WTC11 (cell line): ENCODE measurements at places on chromosomes 12 and 14.

- H3K4me3 ChIP-seq = peak overlapping the region; percentile 85
- peaks cover 21% of the 10 kb centered on the region for H3K36me3 ChIP-seq
- H3K27me3 ChIP-seq = peaks cover 31% of the 10 kb centered on the region
Observed at GRCh38 chr12:93571365-93571924, 1.0 kb upstream of the SOCS2 start.

DNA sequence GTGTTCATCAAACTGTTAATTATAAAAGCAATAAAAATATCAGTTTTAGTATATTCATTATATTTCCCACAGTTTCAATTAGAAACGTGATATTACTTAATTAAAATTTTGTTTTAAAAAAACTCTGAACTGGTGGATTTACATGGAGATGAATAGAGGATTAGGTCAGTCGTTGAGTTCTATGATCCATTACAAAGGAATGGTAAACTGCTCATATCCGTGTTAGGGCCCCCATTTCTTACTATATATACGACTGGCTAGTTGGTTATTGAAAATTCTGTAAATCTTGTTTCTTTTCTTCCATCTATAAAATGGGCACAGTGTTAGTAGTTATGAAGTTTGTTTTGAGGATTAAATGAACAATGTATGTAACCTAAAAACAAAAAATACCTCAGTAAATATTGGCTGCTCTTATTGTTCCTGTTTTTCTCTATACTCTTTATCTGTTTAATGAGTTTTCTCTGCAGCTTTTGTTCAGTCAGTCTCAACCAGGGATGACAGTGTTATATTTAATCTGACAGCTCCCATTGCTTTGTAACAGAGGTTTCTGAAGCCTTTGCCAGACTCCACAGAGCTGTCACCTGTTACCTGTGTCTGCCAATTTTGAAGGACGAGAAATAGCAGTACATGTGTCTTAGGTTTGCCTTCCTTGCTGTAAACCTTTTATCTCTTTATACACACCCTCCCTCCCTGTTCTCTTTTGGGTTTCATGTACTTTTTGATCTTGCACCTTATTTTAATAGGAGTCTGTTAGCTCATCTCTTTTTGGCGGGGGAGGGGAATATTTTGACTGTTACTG, 41.5 kb downstream of the FRS2 start:
- H3K27ac ChIP-seq = no peak overlapping the region
- H3K27me3 ChIP-seq = no peaks in the 10 kb centered on the region
- peaks cover 65% of the 10 kb centered on the region for H3K4me1 ChIP-seq
- DNase-seq = no peak
- H3K36me3 ChIP-seq = no peaks in the 10 kb centered on the region

DNA sequence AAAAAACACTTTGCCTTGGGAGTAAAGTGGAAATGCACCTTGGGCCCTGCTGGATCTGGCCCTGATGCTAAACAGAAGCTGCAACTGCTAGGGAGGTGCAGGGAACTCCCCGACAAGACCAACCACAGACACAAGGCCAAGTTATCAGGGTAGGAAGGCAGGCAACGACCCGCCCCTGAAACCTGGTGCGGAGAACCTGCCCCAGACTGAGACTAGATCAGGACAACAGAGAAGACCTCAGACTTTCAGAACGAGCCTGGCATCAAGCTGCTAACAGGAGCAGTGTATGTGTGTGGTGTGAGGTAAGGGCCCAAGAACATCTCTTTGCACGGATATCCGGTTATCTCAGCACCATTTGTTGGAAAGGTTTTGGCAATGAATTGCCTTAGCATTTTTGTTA, 233.7 kb upstream of the RTL1 start:
- no peak overlapping the region for H3K4me3 ChIP-seq
- no peak for DNase-seq
- no peaks in the 10 kb centered on the region for H3K4me1 ChIP-seq
- H3K27me3 ChIP-seq = no peaks in the 10 kb centered on the region; the same call in 1 of the 2 replicates

- peaks cover 51% of the 10 kb centered on the region for H3K4me1 ChIP-seq
- peaks cover 4% of the 10 kb centered on the region; the same call in 1 of the 2 replicates for H3K36me3 ChIP-seq
- H3K27ac ChIP-seq = no peak overlapping the region
- DNase-seq = no peak
- no peaks in the 10 kb centered on the region for H3K27me3 ChIP-seq
Observed at GRCh38 chr12:11819643-11820042, 170.2 kb downstream of the ETV6 start.

- H3K4me1 ChIP-seq = no peaks in the 10 kb centered on the region
- H3K27me3 ChIP-seq = no peaks in the 10 kb centered on the region
- no peak overlapping the region for H3K4me3 ChIP-seq
- no peak overlapping the region for H3K27ac ChIP-seq
- DNase-seq = no peak
- peaks cover 3% of the 10 kb centered on the region; the same call in 1 of the 2 replicates for H3K36me3 ChIP-seq
Observed at GRCh38 chr12:33180918-33181317, 258.7 kb downstream of the SYT10 start.

DNA sequence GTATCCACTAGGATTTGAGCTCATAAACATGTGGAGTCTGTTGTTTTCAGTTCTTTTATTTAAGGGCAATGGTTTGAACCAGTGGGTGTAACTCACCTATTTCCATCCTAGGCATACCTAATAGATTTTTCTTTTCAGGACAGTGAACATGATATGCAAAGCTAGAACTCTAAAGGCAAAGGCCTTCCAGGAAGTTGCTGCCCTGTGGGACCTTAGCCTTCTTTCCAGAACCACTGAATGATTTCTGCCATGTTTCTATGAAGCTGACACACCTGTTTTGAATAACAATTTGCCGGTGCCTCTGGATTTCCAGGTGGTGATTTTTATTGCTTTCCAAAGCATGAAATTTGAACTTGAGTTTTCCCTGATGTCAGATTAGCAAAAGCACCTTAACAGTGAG, 372.9 kb upstream of the FAR2 start:
- peaks cover 12% of the 10 kb centered on the region for H3K4me1 ChIP-seq
- no peak overlapping the region for H3K27ac ChIP-seq
- no peak overlapping the region for H3K4me3 ChIP-seq
- no peaks in the 10 kb centered on the region for H3K27me3 ChIP-seq

- H3K4me1 ChIP-seq = peaks cover 28% of the 10 kb centered on the region
- H3K36me3 ChIP-seq = peaks cover 10% of the 10 kb centered on the region; the same call in 1 of the 2 replicates
- 0 out of 2 replicates have a peak overlapping the region, but pooled peaks have one; percentile 37 for H3K27ac ChIP-seq
- H3K27me3 ChIP-seq = no peaks in the 10 kb centered on the region
- no peak overlapping the region for H3K4me3 ChIP-seq
Observed at GRCh38 chr14:33916663-33917565, 34.0 kb downstream of the EGLN3 start.

- no peak overlapping the region for H3K4me3 ChIP-seq
- no peaks in the 10 kb centered on the region for H3K36me3 ChIP-seq
- H3K27ac ChIP-seq = no peak overlapping the region
- no peak for DNase-seq
- H3K27me3 ChIP-seq = no peaks in the 10 kb centered on the region
Observed at GRCh38 chr12:5778821-5779220, 166.2 kb downstream of the ANO2 start.

- H3K27ac ChIP-seq = no peak overlapping the region
- peaks cover 12% of the 10 kb centered on the region for H3K4me1 ChIP-seq
- no peak overlapping the region for H3K4me3 ChIP-seq
Observed at GRCh38 chr14:103131580-103131979, 8.3 kb downstream of the TNFAIP2 start.

DNA sequence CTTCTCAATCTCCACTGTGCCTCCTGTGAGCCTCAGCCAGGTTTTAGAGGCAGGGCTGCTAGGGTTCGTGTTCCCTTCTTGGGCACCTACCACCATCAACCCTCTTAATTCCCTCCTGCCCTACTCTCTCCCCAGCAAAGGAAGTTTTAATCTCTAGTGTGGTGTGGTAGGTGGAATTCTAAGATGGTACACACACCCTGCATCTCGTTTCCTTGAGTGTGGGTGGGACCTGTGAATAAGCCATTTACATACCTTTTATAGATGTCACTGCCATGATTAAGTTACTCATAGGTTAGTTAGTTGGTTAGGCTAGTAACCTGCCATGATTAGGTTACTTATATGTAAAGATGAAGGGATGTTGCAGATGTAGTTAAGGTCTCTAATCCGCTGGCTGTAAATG, 114.8 kb upstream of the VRK1 start:
- no peak overlapping the region for H3K4me3 ChIP-seq
- no peak for DNase-seq
- no peaks in the 10 kb centered on the region for H3K36me3 ChIP-seq

GRCh38 chr14:75083271-75083670, 13.8 kb downstream of the ZC2HC1C start:
- H3K4me1 ChIP-seq = no peaks in the 10 kb centered on the region
- DNase-seq = no peak
- peaks cover 30% of the 10 kb centered on the region for H3K36me3 ChIP-seq
- H3K27ac ChIP-seq = no peak overlapping the region

DNA sequence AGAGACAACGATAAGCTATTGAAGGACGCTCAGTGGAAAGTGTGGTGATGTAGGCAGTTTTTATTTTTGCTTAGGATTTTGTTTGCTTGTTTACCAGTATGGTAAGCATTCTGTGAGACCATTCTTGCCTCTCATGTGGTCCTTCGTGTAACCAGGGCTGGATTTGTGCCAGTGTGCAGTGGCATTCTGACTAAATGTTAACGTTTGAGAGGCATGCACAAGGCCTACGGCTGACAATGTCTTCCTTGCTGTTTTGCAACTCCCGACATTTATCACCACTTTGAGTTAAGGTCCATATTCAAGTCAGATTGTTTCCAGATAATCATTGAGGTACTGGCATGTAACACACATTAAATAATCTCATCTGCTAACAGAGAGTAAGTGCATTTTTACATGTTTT, 102.3 kb upstream of the BCAT1 start:
- no peaks in the 10 kb centered on the region; the same call in 1 of the 2 replicates for H3K27me3 ChIP-seq
- H3K27ac ChIP-seq = no peak overlapping the region
- peaks cover 8% of the 10 kb centered on the region for H3K4me1 ChIP-seq
- no peak for DNase-seq

DNA sequence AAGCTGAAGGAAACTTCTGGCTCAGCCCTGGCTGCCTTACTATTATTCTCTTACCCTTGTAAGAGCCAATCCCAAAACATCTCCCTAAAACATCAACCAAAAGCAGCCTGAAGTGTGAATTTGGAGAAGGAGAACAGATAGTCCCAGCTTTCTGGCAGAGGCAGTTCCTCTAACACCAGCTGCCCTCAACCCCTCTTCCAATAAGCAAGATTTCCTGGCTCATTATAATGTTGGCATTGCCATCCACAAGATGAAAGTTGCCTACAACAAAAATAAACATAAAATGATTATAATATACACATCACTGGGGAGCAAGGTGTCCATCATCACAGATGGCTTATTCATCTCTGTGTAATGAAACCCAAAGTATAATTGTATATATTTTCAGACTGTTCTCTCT, 352.5 kb upstream of the CCDC196 start:
- H3K4me1 ChIP-seq = no peaks in the 10 kb centered on the region
- DNase-seq = no peak
- H3K27me3 ChIP-seq = peaks cover 3% of the 10 kb centered on the region; the same call in 1 of the 2 replicates
- no peak overlapping the region for H3K27ac ChIP-seq
- no peaks in the 10 kb centered on the region for H3K36me3 ChIP-seq
- no peak overlapping the region for H3K4me3 ChIP-seq
